ENCODE measurements at places on chromosomes 7 and 10.

- DNase-seq: peak; percentile 21
Observed at GRCh38 chr10:57657164-57657765, 610.4 kb downstream of the IPMK start.

DNA sequence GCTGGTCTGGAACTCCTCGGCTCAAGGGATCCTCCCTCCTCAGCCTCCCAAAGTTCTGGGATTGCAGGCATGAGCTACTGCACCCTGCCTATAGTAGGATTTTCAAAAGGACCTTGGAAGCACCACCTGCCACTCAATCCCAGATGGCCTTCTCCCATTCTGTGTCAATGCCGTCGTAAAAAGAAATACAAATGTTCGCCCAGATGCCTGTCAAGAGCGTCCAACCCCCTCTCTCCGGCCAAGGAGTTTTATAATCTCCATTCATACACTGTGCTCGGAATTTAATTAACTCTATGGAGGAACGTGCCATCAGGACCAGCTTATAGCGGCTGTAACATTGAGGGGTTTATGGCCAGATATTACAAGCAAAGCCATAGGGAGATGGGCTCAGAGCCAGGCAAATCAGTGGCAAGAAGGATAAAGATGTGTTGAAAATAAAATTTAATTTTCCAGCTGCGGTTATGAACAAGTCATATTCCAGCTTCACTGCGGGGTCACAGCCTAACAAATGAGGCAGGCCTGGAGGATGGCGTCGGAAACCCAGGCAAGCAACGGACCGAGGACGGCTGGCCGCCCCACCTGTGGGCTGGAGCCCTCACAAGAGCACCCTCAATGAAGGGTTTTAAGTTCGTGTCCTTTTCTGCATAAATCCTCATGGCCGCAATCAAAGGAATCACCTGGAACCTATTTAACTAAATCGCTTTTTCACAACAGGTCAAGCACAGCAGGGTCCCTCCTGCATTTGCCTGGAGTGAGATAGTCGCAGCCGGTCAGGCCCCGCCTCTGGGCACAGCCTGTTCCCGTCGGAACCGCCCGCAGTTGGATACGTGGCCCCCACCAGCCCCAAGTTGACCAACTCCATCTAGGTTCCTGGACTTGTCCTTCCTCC lies 374.5 kb upstream of the FOXK1 start:
- no peak for DNase-seq

DNA sequence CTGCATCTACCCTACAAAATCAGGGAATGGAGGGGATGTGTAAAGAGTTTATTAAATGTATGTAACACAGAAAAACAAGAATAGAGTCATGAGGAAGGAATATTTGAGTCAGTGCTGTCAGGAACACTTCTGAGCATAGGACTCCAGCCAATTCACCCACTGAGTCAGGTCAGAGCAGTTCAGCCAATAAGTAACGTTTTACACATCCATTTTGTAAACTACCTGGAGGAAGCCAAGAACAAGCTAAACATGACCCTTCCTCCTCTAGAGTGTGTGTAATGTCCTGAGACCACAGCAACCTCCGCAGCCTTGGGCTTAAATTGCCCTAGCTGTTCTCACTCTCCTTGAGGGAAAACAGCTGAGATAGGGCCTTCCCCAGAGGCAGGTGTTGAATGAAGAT lies 691.5 kb upstream of the LRRN3 start:
- no peak for DNase-seq

GRCh38 chr10:7853226-7853842 lies 35.0 kb downstream of the TAF3 start:
- no peak for DNase-seq

- DNase-seq: no peak
Observed at GRCh38 chr10:129418496-129419225, 48.4 kb upstream of the MGMT start.
